AG04450 (cell line): ENCODE measurements at places on chromosomes 2 and 18.

- DNase-seq, result no peak
Observed at GRCh38 chr2:96801786-96802595, 14.1 kb upstream of the CNNM3 start.

- DNase-seq, result no peak
Observed at GRCh38 chr2:64417624-64418023, 36.3 kb upstream of the LGALSL start.

GRCh38 chr18:75405351-75405750 lies 22.2 kb downstream of the SMIM21 start:
- no peak for DNase-seq

GRCh38 chr18:25983730-25984129 lies 106.7 kb downstream of the SS18 start:
- no peak for DNase-seq

DNA sequence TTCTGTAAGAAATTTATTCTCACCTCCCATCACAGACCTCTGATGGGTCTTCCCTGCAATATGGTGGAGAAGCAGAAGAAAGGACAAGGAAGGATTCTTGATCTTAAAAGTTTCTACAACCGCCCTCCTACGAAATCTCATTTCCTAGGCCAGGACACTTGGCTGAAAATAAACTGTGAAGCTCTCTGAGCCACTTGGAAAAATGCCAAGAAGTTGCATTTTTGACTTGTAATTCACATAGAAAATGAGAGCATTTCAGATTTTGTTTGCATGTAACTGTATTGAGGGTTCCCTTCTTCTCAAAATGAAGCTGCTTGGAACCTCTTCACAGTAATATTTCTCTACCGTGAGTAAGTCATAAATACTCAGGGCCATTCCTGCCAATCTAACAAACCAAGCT lies 458.3 kb upstream of the SLC14A2 start:
- no peak for DNase-seq

DNA sequence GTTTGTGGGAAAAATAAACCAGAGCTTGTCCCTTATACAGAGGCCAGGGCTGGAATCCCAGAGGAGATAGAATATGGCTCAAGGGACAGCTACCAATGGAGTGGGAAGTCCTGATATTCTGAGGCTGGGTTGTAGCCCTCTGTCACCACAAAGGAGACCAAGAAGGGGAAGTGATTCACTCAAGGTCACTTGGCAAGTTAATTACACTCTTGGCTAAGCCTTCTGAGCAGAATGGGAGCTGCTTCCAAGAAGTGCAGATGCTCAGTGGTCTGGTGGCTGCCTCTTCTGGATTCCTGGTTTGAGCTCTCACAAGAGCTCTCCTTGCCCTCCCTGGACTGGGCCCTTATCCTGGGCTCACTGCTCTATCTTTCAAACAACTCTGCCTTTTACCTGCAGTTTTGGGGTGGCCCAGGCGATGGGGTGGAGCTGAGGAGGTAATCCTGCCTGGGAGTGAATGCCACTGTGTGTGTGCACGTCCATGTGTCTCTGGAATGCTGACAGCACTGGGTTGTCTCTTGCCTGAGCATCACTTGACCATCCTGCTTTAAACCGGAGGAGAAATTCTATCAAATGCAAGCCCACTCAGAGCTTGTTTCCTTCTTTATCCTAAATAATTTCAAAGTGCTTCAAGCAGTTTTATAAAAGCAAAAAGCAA lies 168.2 kb downstream of the KCNS3 start:
- no peak for DNase-seq

- no peak for DNase-seq
Observed at GRCh38 chr2:31434911-31435310, 20.4 kb upstream of the XDH start.

- no peak for DNase-seq
Observed at GRCh38 chr2:215832791-215833190, 180.6 kb downstream of the MREG start.

DNA sequence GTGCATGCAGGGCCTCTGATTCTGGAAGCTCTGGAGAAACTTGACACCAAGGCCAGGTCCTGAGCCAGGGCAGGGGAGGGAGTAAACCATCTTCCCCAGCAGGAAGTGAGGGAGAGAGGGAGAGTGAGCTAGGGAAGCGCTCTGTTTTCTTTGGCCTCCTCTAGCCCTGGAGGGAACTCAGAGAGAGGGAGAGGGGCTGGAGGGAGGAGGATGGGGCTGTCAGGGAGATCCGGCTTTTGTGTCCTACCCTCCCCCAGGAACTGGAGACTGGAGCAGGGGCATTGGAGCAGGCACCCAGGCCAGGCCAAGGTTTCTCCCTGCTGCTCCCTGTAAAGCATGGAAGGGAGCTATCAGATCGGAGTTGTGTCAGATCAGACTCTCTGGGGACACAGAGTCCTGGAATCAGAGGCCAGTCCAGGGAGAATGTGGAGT lies 22.7 kb upstream of the PKDCC start:
- DNase-seq, result peak; percentile 15

DNA sequence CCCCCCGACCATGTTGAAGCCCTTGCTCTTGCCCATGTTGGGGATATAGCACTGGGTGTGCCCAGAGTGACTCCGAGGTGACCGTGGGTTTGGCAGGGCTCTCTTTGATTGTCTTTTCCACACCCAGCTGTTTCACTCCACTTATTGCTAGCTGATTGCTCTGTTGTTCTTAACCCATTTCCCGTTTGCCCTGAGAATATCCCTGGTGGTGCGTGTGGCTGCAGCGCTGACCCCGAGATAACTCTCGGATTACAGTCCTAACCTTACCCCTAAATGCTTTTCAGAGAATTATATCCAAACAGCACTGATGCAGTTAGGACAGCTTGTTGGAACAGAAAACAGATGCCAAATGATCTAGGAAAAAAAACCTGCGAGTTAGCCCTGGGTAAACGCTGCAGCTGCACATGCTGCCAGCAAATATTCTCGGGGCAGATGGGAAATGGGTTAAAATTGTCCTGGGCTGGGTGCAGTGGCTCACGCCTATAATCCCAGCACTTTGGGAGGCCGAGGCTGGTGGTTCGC lies 34.3 kb upstream of the SNORC start:
- DNase-seq, result no peak

GRCh38 chr2:171515672-171516298 lies 6.5 kb upstream of the CYBRD1 start:
- no peak for DNase-seq

DNA sequence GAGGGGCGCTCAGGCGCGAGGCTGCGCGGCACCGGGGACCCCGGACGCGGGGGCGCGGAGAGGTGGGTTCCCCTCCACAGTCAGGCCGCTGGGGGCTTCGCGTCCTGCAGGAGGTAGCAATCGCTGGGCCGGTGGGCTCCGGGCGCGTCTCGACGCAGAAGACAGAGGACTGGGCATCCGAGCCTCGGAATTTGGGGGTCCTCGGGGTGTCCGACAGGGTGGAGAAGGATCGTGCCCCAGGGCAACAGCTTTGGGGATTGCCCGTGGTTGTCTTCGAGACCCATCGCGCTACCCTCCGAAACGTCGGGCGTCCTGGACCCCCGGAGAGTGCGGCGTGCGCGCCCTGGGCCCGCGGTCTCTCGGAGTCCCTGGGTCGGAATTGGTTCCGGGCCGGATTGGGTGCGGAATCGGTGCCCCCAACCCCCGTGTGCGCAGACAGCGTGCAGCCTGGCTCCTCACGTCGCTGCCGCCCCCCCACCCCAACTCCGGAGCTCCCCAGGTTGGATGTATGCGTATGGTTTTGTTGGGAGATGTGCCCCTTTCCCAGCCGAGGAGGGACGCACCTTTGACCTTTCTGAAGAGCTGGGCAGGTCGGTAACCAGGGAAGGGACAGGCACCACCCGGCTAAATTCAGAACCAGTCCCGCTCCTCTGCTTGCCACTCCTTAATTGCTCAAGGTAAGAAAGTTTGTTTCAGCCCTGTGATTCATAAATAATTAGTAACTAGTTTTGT lies 750 bp downstream of the NPAS2 start:
- no peak for DNase-seq

GRCh38 chr2:132953771-132954170 lies 283.8 kb upstream of the LYPD1 start:
- DNase-seq, result no peak

GRCh38 chr2:109529532-109530449 lies 84.0 kb downstream of the SEPTIN10 start:
- DNase-seq, result no peak

GRCh38 chr2:226474131-226474530 lies 325.5 kb downstream of the IRS1 start:
- DNase-seq, result no peak

DNA sequence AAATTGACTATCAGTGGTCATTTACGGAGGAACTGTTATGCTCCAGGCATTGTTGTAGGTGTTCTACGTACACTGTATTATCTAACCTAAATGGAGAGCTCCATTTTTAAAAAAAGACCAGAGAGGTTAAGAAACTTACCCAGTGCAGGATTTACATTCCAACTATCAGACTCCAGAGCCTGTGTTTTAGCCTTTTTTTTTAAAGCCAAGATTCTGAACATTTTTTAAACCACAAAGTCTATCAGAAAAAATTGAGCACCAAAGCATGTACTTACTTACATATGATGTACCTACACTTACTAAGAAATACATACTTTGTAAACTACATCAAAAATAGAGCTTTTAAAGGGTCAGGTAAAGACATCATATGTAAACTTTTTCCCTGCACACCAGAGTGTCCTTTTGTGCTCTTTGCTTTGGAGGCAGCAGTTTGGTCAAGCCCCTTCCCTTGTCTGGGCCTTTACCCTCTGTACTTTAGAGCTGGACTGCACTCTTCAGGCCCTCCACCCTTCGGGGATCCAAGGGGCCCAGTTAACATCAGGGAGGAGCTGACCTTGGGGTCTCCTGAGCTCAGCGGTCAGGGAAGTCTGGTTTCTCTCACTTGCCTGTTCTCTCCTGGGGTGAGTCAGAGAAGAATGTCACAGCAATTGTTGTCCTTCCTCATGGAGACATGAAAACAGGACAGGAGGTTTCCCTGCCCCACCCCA lies 58.4 kb downstream of the ITGB1BP1 start:
- no peak for DNase-seq

DNA sequence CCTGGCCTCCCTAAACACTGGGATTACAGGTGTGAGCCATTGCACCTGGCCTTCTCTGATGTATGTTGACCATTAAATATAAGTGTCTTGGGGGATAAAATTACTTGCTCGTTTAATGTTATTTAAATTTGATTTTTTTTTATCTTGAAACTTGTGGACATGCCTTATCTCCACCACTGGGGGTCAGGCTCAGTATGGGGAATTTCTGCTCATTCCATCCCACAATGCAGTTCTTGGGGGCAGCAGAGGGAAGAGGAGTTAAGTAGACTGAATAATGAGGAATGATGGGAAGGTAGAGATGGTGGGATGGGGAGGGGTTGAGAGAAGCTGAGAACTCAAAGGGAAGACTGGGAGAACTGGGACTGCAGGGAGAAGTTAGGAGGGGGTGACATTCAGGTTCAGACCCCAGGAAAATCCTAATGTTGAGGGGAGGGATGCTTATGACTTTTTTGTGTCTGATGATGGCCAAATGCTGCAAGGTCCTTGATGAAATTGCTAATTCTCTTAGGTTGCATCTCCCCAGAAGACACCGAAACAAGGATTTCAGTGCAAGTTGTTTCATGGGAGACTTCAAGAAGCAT lies 174.2 kb downstream of the MIB1 start:
- peak; percentile 18 for DNase-seq

DNA sequence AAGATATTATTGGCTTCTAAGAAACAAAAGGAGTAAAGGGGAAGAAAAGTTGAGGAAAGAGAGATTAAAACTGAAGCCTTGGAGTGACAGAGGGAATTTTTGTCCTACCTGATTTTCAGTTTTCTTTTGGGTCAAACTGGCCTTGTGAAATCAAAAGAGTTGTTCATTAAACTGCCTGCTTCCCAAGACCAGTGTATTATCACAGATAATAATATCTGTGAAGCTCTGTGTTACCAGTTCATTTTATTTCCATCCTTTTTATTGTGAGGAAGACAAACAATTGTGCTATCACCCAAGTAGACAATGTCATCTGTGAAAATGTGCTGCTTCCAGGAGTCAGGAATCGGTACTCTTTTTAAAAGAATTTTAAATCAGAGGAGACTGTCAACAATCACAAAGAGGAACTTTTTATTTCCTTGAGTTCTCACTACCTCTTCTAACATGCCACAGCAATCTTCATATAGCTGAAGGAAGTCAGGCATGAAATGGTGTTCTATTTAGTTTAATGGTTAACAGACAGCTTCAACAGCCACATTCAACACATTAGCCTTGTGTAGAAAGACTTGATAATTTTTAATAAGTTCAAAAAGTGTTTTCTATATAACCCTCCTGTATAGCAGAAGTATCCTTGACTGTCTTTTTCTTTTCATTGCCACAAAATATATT lies 554.8 kb downstream of the PIK3C3 start:
- DNase-seq, result no peak

DNA sequence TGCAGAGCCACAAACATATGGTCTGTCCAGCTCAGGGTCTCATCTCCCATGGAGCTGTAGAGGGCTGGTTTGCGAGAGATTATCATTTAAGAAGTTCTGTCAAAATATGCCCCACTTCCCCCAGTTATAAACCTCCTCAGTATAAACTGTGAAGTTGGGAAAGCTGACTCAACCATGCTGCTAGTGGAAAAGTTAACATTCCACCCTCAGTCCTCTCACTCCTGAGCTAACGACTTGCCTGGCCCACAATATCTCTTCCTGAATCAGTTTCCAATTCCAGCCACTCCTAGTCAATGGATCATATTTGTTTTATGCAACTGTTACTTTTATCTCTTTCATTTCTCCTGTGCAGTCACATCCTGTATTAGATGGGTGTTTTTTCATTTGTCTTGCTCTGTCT lies 326.2 kb downstream of the SETBP1 start:
- no peak for DNase-seq

DNA sequence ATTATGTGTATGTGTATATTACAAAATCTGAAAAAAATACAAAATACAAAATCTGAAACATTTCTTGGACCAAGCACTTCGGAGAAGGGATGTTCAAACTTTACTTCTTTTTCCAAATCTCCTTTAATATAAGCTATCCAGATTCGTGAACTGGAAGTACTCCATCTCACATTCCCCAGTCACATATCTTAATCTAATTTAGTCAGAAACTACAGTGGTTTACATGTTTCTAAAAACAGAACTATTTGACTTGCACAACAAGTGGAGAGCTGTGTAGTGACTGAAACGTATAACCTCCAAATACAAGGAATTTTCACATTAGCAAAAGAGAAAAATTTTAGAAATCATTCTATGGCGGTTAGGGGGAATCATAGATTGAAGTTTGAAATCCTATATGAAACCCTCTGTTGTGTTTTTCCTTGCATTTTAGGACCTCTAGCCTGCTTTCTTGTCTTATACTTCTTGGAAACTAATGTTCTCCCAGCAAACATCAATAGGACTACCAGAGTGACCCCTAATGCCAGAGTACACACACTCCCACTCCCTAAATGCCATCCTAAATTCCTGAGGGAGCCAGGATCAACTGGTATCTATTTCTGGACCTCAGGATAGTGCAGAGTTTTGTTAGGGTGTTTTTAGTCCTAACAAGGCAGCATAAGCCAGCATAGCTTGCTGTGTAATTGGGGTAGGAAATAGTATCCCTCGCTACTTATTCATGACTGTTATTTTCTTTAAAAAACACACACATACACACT lies 30.2 kb upstream of the ROCK1 start:
- DNase-seq, result no peak

DNA sequence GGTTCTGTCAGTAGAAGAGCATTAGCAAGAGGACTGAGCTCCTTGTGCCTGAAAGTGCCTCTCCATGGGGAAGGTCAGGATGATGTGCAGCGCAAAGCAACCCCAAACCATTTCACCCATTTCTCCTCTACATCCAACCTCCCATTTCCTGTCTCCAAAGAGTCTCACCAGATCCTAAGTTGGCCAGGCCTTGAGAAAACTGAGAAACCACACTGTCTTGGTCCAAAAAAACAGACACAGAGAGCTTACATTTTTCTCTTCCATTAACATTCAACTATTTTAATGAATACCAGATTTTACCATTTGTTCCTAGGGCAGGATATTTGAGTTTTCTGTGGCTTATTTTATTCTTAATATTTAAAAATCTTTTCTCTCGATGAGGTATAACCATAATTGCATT lies 195.0 kb downstream of the EPHA4 start:
- DNase-seq, result no peak
